CD4-positive, CD25-positive, alpha-beta regulatory T cell (primary cell): ENCODE measurements at places on chromosomes 4 and X. TPM values are rescaled to one million over a fixed set of nuclear protein-coding genes. Genes with fewer than 3 reads are reported as not detected.

DNA sequence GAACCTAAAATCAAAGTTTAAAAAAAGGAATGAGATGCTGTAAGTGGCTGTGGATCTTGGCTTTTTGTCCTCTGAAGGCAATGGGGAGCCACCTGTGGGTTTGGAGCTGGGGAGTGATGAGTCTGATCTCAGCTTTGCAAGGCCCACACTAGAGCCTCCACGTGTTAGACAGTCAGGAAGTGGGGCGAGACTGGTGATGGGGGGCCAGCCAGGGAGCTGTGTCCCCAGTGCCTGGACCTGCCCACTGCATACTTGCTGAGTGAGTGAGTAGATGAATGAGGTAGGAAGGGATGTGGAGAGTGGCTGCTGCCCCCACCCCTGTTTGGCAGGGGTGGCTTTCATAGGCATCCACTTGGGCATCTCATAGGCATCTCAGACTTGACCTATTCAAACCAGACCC lies 84.0 kb downstream of the NHSL2 start:
- H3K36me3 ChIP-seq, result no peaks in the 10 kb centered on the region
- no peak overlapping the region for H3K4me3 ChIP-seq
- no peaks in the 10 kb centered on the region for H3K27me3 ChIP-seq

GRCh38 chr4:180640193-180640592 lies 1603.0 kb upstream of the TENM3 start:
- DNase-seq, result no peak
- H3K36me3 ChIP-seq, result no peaks in the 10 kb centered on the region
- H3K4me1 ChIP-seq, result no peaks in the 10 kb centered on the region
- H3K27me3 ChIP-seq, result no peaks in the 10 kb centered on the region

DNA sequence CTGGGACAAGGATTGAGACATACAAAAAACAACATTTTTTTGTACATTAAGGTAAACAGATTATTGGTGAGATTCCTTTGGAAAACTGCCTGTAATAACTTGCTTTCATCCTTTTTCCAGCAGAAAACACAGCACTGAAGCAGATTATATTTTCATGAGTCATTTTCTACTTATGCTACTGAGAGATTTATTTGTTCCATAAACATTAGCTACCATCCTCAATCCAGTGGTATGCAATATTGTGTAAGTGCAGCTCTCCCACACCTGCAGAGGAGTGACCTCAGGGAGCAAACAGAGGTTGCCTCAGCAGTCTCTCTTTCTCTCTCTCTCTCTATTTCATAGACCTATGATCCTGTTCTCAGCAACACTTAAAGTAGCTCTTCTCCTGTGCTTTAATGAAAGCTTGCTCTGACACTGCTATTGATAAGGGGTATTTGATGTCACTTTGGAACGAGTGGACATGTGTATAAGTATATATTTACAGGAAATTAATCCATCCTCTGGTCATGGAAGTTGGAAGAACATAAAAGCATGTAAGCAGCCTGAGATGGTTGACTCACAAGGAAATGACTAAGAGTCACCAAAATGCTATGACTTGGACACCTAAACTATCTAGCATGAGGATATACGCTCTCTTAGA lies 163.7 kb upstream of the SPANXC start:
- DNase-seq, result no peak
- no peaks in the 10 kb centered on the region for H3K27me3 ChIP-seq
- no peak overlapping the region for H3K27ac ChIP-seq
- H3K36me3 ChIP-seq, result no peaks in the 10 kb centered on the region

DNA sequence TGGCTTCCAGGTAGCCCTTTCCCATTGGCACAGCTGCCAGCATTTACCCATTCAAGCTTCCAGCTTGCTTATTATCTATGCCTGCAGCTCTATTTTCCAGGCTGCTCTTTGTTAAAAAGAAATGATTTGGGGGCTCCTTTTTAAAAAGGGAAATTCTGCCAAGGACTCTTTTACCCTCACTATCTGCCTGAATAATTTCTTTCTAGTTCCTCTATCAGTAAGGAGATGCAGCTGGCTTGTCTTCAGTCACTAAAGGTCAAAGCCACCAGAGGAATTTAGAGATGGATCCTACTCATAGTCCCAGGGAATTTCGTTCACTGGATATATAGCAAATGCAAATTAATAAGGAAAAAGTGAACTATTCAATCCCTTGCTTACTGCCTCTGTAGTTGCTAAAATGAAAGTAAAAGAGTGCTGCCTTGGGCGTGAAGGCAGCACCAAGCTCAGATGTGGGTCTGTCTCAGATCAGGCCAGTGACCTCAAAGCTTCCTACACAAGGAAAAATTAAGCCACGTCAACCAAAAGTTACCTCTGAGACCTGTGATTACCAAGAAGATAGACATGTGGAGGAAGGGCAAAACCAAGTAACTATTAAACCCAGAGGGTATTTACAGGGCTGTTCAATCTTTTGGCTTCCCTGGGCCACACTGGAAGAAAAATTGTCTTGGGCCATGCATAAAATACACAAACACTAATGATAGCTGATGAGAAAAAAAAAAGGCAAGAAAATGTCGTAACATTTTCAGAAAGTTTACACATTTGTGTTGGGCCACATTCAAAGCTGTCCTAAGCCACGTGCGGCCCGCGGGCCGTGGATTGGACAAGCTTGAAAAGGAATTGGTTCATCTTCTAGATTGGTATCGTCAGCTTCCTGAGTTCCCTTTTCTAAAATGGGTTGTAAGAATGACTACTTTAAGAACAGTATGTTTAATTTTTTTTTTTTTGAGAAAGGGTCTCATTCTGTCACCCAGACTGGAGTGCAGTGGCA lies 5.3 kb downstream of the ARSF start:
- H3K4me1 ChIP-seq, result no peaks in the 10 kb centered on the region
- no peak overlapping the region for H3K4me3 ChIP-seq
- H3K27me3 ChIP-seq, result no peaks in the 10 kb centered on the region
- no peak overlapping the region for H3K27ac ChIP-seq
- DNase-seq, result no peak

GRCh38 chr4:142900622-142901021 lies 54.5 kb upstream of the INPP4B start:
- no peaks in the 10 kb centered on the region for H3K27me3 ChIP-seq
- no peaks in the 10 kb centered on the region for H3K4me1 ChIP-seq
- no peak for DNase-seq
- no peaks in the 10 kb centered on the region for H3K36me3 ChIP-seq
- H3K27ac ChIP-seq, result no peak overlapping the region

- no peak overlapping the region for H3K27ac ChIP-seq
- no peak for DNase-seq
- no peak overlapping the region for H3K4me3 ChIP-seq
- H3K27me3 ChIP-seq, result no peaks in the 10 kb centered on the region
Observed at GRCh38 chr4:187668526-187669082, 327.0 kb upstream of the ZFP42 start.

- DNase-seq, result peak; percentile 80
- peak overlapping the region; percentile 53 for H3K4me3 ChIP-seq
- H3K4me1 ChIP-seq, result peaks cover 52% of the 10 kb centered on the region
- no peaks in the 10 kb centered on the region for H3K27me3 ChIP-seq
- no peaks in the 10 kb centered on the region for H3K36me3 ChIP-seq
Observed at GRCh38 chr4:3302173-3302785, 9.5 kb downstream of the RGS12 start.

DNA sequence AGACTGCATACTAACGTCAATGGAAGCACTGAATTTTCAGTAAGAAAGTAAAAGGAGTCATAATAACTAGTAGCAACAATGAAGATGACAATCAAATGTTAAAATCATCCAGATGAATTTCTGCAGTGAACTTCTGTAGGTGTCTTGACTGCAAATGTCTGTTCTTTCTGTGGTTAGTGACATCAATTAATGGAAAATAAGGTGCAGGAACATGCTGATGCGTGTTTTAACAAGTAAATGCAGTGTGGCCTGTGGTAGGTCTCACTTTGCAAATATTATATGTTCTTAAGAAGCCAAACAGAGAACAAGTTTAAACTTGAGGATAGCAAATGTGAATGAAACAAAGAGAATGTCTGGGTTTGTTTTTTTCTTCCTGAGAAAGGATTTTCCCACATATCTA lies 2.6 kb upstream of the DTHD1 start:
- no peak overlapping the region for H3K4me3 ChIP-seq
- no peaks in the 10 kb centered on the region for H3K27me3 ChIP-seq
- DNase-seq, result no peak
- no peaks in the 10 kb centered on the region for H3K4me1 ChIP-seq

- no peak overlapping the region for H3K4me3 ChIP-seq
- no peak for DNase-seq
- H3K27me3 ChIP-seq, result peaks cover 2% of the 10 kb centered on the region
- no peaks in the 10 kb centered on the region for H3K36me3 ChIP-seq
- H3K4me1 ChIP-seq, result no peaks in the 10 kb centered on the region
Observed at GRCh38 chr4:108794136-108794535, 31.3 kb upstream of the ETNPPL start.

DNA sequence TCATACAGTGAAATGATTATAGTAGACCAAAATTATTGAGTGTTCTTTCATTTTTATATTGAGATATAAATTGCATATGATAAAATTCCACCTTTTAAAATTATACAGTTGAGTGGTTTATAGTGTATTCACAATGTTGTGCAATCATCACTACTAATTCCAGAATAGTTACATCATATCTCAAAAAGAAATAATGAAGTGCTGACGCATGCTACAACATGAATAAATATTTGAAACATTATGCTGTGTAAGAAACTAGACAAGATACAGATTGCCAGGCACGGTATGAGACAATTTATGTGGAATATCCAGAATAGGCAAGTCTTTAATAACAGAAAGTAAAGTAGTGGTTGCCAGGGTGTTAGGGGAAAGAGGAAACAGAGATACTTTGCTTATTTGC lies 871.7 kb downstream of the FAM133A start:
- no peaks in the 10 kb centered on the region for H3K27me3 ChIP-seq
- H3K36me3 ChIP-seq, result no peaks in the 10 kb centered on the region
- H3K4me3 ChIP-seq, result no peak overlapping the region
- H3K4me1 ChIP-seq, result no peaks in the 10 kb centered on the region
- DNase-seq, result no peak

DNA sequence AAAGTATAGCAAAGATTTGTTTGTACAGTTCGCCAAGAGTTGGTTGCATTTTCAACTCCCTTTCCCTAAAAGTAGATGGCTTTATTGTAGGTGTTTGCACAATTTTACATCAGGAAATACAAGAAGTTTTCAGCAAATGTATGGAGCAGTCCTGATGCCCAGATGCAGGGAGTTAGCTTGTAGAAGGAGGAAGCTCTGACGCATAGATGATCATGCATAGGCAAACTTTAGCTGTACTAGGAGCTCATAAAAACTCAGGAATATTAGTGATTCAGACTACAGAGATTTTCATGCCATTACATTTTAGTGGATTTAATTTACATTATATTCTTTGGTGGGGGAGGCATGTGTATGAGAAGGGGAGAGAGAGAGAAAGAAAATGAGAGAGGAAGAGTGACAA lies 62.9 kb downstream of the TMPRSS11D start:
- no peaks in the 10 kb centered on the region for H3K36me3 ChIP-seq
- no peak overlapping the region for H3K27ac ChIP-seq
- no peaks in the 10 kb centered on the region for H3K4me1 ChIP-seq
- H3K27me3 ChIP-seq, result no peaks in the 10 kb centered on the region
- DNase-seq, result no peak
- H3K4me3 ChIP-seq, result no peak overlapping the region

DNA sequence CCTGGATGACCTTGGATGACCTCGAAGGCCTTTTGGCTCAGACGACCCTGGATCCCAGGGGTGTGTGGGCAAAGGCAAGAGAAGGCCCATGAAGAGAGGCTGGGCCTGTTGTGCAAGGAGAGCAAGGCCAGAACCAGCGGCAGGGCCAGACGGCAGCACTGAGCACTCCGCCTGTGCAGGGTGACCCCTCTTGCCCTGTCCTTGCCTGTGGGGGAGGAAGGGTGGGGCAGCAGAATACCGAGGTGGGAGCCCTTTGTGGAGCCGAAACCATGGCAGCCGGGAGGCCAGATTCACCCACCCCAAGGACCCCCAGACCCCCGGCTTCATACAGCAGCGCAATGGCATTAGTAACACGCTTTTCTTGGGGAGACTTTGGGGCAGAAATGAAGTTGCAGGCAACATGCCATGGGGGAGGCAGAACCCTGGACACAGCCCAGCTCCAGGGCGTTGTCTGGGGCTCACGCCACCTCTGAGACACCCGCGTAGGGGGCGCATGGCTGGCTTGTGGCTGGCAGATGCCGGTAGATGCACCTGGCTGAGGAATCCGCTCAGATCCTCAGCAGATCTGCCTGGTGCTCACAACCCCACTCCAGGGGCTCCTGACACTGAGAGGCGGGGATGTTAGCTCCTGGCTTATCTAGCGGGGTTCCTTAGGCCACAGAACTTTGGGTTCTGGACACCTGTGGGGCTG lies 114.5 kb downstream of the FAM53A start:
- H3K27ac ChIP-seq, result no peak overlapping the region
- H3K36me3 ChIP-seq, result no peaks in the 10 kb centered on the region
- H3K27me3 ChIP-seq, result no peaks in the 10 kb centered on the region

- no peak overlapping the region for H3K4me3 ChIP-seq
- no peaks in the 10 kb centered on the region for H3K4me1 ChIP-seq
- no peaks in the 10 kb centered on the region for H3K36me3 ChIP-seq
- H3K27me3 ChIP-seq, result no peaks in the 10 kb centered on the region
Observed at GRCh38 chr4:185665655-185666054, 130.3 kb upstream of the PDLIM3 start.

DNA sequence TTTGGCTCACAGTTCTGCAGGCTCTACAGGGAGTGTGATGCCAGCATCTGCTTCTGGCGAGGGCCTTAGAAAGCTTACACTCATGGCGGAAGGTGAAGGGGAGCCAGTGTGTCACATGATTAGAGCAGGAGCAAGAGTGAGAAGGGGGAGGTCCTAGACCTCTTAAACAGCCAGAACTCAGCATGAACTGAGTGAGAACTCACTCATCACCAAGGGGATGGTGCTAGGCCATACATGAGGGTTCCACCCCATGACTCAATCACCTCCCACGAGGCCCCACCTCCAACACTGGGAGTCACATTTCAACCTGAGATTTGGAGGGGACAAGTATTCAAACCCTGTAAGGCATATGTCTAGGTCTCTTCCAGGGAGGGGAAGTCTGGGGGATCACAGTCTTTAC lies 33.4 kb downstream of the SPRY1 start:
- DNase-seq, result no peak
- no peaks in the 10 kb centered on the region for H3K4me1 ChIP-seq
- H3K27ac ChIP-seq, result no peak overlapping the region
- no peaks in the 10 kb centered on the region for H3K27me3 ChIP-seq

DNA sequence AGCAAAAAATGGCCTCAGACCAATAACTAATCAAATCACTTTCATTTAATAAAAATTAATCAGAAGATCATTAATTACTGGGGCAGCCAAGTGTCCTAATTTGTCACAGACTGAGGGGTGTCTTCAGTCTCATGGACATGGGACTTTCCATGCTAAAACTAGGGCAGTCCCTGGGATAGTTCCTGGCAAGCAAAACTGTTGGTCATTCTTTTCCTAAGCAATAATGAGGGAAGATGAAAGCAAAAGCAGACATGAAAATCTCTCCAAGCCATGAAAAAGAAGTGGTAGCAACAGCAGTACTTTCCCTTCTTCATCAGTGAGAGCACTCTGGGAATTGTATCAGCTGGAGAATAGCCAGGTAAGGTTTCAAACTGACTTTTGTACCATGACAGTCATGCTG lies 3.7 kb upstream of the ANTXR2 start:
- H3K4me3 ChIP-seq, result no peak overlapping the region
- H3K27me3 ChIP-seq, result no peaks in the 10 kb centered on the region
- H3K4me1 ChIP-seq, result peaks cover 25% of the 10 kb centered on the region

- H3K4me1 ChIP-seq, result no peaks in the 10 kb centered on the region
- no peak overlapping the region for H3K4me3 ChIP-seq
- DNase-seq, result no peak
- no peak overlapping the region for H3K27ac ChIP-seq
Observed at GRCh38 chr4:146098978-146099377, 76.5 kb upstream of the LSM6 start.

MAGEA9B gene
- not detected for polyA plus RNA-seq

GUCY1B1 gene
- polyA plus RNA-seq, result not detected

CT45A5 gene
- polyA plus RNA-seq, result not detected

IL9R gene
- 4.0 TPM for polyA plus RNA-seq

AKAP4 gene
- polyA plus RNA-seq, result not detected

STK32B gene
- not detected for polyA plus RNA-seq

AADAT gene
- not detected for polyA plus RNA-seq

PNPLA4 gene
- 13.6 TPM for polyA plus RNA-seq

SULT1E1 gene
- polyA plus RNA-seq, result not detected
